ENCODE measurements at places on chromosomes 7 and 10. TPM values are rescaled to one million over a fixed set of nuclear protein-coding genes. Genes with fewer than 3 reads are reported as not detected.

GRCh38 chr10:2992401-2993198, 74.7 kb upstream of the PFKP start:
- no peak for DNase-seq

The EVX1 gene
- not detected for total RNA-seq

DNA sequence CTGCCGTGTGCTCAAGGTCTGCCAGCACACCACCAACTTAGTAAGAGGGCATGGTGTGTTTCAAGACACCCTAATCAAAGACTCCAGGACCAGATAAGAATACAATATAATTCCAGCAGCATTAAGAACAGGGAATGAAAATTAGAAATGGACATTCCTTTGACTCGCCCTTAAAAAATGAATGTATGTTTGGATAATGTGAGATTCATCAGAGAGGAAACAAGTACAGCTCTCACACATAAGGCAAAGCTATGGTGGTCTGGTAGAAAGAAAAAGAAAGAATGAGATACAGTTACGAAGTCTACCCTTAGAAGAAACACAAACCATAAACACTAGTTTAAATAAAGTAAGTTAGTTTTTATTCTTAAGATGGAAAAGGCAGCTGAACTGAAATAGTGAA, 174.8 kb upstream of the ANK3 start:
- DNase-seq, result no peak

DNA sequence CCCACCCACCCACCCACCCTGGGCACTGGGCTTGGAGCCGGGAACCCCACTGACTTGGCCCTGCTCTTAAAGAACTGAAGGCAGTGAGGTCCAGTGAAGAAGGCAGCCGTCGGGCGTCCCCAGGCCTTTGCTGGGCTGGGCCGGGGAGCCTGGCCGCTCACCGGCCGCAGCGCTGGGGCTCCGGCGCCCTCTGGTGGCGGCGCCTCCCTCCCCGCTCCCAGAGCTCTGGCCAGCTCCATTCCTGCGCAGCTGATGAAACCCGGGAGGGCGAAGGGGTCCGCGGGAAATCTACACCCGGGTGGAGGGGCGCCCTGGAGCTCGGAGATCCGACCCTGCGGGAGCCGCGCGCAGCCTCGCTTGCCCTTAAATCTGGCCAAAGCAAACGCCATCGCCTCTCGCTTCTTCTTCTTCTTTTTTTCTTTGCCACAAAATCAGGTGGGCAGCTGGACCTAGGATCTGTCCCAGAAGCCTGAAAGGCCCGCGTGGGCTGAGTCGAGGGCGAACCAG, 1.7 kb upstream of the CXCL12 start:
- DNase-seq, result peak; percentile 71

The C7orf33 gene
- total RNA-seq, result not detected

DNA sequence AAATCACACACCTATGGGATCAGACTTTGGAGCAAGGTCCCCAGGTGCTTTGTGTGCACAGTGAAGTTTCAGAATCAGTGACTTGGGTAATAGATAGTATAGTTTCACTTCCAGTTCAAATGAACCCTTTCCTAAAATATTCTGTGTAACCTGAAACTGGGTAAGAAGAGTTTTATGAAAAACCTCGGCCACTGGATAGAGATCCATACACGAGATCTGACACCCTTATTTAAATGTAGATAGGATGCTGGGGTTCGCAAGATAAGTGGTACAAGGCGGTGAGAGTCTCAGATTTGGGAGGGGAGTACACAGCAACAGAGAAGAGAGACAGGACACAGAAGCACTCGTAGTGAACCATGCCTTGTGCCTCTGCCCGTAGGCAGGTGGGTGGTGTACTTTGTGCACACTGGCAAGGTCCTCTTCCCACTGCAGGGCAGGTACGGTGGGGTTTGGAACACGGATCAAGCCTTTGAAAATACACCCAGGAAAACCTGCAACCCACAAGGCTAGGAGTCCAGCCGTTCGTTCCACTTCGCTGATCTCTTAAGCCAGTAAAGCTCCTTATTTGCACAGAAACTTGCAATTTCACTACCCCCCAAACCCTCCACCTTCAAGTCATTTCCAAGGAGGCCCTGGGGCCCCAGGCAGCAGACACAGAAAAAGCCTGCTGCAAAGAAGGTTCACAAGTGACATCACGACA, 162.8 kb downstream of the USP6NL start:
- DNase-seq, result no peak

The COL28A1 gene
- 0.40 TPM for total RNA-seq

DNA sequence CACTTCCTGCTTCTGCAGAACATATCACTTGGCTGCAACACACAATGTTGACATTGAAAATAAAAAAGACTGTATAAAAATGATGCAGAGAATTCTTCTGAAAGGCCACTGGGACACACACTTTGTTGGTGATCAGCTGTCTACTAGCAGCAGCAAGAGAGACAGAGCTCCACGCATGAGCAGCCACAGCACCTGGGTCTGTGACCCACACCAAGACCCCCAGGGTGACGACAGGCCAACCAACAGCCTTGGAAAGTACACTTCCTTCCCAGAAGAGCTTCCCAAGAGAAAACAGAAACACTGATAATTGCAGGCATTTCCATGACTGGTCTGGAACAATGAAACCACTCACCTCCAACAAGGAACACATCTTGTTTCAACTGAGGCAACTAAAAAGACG, 239.0 kb downstream of the DIP2C start:
- DNase-seq, result no peak

The COL26A1 gene
- 3.3 TPM for total RNA-seq

- DNase-seq, result no peak
Observed at GRCh38 chr10:71964743-71965515, 734 bp downstream of the CHST3 start.

GRCh38 chr7:52547308-52547910, 488.0 kb upstream of the POM121L12 start:
- DNase-seq, result no peak

The ACSL5 gene
- 53.5 TPM for total RNA-seq

- no peak for DNase-seq
Observed at GRCh38 chr10:27949528-27950241, 49.2 kb downstream of the ODAD2 start.

DNA sequence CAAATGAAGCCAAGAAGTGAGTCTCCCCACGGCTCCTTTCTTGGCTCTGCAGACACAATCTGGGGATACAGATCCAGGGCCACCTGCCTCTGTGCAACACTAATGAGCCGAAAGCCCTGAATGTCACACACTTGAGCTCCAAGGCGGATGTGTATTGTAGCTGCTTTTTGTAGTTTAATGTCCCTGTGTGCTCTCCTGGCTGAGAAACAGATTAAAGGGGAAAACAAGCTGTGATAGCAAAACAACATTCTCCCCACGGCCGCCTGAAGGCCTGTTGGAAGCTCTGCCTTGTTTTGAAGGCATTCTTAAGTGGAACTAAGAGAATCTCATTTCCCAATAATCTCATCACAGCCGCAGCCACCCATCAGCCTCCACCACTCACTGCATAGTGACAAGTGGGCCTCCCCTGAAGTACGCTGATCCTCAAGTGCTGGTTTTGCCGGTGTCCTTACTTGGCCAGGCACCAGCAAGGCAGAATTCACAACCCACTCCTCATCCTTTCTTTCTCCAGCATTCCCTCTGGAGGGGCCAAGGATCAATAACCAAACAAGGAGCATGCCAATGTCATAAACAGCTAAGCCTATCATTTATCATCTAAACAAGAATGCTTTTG, 44.4 kb upstream of the AMPH start:
- no peak for DNase-seq

GRCh38 chr7:39936761-39937160, 13.3 kb upstream of the CDK13 start:
- DNase-seq, result no peak

DNA sequence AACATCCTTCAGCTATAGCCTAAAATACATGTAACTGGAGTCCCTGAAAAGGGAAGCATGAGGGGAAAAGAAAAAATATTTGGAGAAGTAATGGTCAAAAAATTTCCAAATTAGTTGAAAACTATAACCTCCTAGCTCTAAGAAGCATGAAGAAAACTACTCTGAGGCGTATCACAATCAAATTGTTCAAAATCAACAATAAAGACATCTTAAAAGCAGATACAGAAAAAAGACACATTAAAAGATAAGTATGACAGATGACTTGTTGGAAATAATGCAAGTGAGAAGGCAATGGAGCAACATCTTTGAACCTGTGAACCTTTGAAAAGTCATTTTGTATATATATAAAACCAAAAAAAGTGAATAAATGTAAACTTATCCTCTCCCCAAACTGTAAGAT, 93.1 kb downstream of the RNF32 start:
- DNase-seq, result no peak

DNA sequence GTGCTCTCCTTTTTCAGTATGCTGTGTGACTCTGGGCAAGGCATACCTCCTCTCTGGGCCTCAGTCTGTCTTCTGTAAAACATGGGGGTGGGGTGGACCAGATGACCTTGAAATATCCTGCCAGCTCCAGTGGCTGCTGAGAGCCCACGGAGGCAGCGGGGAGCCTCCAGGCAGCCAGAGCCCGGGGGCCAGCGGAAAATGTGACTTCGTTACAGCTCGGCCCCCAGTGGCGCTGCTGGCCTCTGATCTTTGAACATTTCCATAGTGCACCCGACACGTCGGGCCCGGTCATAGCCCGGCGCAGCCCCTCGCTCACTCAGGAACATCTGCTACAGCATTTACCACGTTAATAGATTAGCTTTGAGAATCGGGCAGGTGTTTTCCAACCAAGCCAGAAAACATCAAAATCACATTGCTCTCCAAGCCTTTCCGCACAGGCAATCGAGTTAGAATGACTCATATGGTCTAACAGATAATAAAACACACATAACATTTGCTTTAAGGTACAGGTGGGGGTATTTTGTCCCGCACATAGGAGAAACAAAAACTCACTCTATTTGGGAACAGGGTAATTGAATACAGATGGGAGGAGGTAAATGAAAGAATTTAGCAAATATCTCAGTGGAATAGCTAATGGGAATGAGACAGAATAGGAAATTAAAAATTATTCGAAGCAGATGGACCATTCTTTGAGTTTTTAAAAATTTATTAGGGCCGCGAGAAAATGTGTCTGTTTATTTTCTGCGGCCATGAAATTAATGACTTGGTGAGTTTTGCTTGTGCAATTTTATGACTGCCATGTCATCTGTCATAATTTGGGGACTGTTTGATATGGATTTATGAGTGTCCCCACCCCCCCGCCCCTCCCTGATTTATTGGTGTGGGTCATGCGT, 26.3 kb upstream of the COMTD1 start:
- no peak for DNase-seq

The PDZD7 gene
- total RNA-seq, result 0.20 TPM

GRCh38 chr10:125451319-125451718, 231.6 kb downstream of the TEX36 start:
- DNase-seq, result no peak

DNA sequence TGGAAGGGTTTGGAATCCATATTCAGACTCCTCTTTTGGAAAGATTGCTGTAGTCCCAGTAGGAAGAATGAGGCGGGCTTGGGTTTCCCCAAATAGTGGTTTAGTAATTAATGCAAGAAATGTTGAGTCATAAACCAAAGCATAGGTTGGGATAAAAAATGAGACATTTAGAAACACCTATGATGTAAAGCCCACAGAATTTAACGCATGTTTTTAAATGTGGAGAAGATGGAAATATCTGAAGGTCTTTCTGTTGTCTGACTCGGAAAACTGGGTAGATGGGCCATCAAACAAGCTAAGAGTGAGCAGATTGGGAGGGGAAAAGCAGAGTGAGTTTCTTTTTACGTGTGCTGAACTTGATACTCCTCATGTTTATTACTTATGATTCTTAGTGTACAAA, 62.2 kb downstream of the LANCL2 start:
- no peak for DNase-seq

DNA sequence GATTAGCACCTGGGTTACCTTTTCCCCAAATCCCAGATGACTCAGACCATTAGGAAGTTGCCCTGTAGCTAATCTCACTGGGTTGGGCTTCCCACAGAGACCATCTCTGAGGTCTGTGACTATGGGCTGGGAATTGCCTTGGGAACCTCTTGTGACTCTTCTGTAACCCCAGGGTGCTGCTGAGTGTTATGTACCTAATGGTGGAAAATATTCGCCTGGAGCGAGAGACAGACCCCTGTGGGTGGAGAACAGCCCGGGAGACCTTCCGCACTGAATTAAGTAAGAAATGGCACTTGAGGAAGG, 20.0 kb downstream of the STRIP2 start:
- DNase-seq, result no peak

The CELF2 gene
- 3.9 TPM for total RNA-seq

GRCh38 chr7:154960063-154960790, 42.7 kb downstream of the PAXIP1 start:
- peak; percentile 78 for DNase-seq

DNA sequence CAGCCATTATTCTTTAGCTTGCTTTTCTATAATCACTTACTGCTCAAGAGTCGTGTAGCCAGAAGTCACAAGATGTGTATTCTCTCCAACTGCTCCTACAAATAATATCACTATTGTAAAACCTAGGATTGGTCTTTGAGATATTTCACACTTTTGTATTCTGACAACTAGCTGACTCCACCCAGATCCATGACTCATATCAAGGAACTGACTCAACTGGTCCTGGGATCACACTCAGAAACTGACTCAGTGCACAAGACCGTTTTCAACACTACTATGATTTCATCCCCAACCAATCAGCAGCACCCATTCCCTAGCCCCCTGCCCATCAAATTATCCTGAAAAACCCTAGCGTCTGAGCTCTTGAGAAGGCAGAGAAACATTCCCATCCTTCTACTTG, 56.5 kb upstream of the ORC5 start:
- no peak for DNase-seq

The AGFG2 gene
- 75.5 TPM for total RNA-seq

GRCh38 chr10:34607894-34608293, 207.2 kb downstream of the PARD3 start:
- DNase-seq, result no peak

DNA sequence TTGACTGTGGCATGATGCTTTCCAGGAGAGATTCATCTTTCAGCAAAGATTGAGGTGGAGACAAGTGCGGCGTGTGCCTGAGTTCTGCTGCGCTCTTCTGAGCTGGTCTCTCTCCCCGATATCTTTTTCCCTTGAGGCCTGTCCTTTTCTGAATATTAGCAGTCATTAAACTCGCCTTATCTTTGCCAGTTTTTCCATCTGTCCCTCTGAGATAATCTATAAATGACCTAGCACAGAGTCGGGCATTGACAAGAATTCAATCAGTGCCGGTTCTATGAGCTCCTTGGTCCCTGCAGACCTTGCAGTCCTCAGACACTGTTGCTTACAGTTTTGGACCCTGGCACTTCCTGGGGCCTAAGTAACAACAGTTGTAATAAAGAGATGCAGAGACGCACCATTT, 89.7 kb upstream of the IKZF1 start:
- no peak for DNase-seq

DNA sequence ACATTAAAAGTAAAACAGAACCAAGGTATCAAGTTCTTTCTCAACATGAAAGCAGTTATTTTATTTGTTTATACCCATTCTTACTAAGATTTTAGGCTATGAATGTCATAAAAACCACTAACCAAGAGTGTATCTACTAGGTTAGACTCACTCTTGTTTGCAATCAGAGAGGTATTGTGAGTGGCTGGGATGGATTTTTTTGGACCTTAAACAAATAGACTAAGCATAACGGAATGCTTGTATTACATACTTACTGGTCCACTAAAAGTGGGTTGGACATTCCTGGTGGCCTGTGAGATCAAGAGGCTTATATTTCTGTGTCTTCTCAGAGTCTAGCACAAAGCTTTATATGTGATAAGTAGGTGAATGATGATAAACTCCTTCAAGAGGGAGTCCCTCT, 32.6 kb upstream of the CBLL1 start:
- DNase-seq, result no peak

The FEZF1 gene
- not detected for total RNA-seq
